Islet precursor cell (in vitro differentiated cells): ENCODE measurements at places on chromosomes 1 and 21.
A peak's percentile ranks its signal among the peaks of the same experiment; 100 is the strongest.

GRCh38 chr1:37995751-37996345, 6.0 kb upstream of the SF3A3 start:
- DNase-seq: peak; percentile 64

DNA sequence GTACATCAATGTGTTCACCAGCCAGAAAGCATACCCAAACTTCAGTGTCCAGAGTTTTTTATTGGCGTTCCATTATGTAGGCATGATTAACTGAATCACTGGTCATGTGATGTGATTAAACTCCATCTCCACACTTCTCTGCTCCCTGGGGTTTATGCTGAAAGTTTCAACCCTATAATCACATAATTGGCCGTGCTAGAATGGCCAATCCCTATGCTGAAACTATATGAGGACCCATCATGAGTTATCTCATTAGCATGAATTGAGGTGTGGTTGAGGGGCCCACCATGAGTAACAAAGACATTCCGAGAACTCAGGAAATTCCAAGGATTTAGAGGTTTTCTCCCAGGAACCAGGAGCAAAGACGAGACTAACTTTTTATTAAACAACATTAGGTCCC, 31.8 kb upstream of the FBXO28 start:
- DNase-seq: no peak

DNA sequence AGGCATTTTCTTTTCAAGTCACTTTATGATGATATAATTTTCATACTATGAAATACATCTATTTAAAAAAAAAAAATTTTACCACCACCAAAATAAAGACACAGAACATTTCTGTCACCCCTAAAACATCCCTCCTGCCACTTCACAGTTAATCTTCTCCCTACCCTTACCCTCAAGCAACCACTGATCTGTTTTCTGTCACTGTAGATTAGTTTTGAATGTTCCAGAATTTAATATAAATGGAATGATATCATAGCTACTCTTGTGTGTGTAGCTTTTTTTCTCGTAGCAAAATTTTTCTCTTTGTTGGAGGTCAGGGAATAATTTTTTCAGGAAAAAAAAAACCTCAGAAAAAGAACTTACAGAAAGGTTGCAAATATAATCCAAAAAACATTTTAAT, 152.7 kb downstream of the RHOU start:
- no peak for DNase-seq

DNA sequence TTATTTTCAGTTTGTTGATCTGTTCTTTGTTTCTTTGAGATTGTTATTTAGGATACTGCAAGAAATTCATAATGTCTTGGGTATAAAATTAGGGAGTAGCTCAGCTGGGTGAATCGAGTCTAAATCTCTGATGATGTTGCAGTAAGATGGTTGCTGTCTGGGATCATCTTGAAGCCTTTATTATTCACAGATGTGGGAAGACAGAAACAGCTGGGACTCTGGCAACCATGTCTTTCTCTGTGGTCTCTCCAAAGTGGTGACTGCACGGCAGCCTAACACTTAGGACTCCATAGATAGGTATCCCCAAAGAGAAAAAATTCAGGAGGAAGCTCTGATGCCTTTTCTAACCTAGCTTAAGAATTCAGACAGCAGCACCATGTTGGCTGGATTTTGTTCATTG, 52.7 kb downstream of the RAP1A start:
- DNase-seq: no peak

GRCh38 chr21:39715804-39716397, 29.1 kb upstream of the IGSF5 start:
- no peak for DNase-seq

- no peak for DNase-seq
Measured at GRCh38 chr1:200153277-200154055, 126.0 kb downstream of the NR5A2 start.

DNA sequence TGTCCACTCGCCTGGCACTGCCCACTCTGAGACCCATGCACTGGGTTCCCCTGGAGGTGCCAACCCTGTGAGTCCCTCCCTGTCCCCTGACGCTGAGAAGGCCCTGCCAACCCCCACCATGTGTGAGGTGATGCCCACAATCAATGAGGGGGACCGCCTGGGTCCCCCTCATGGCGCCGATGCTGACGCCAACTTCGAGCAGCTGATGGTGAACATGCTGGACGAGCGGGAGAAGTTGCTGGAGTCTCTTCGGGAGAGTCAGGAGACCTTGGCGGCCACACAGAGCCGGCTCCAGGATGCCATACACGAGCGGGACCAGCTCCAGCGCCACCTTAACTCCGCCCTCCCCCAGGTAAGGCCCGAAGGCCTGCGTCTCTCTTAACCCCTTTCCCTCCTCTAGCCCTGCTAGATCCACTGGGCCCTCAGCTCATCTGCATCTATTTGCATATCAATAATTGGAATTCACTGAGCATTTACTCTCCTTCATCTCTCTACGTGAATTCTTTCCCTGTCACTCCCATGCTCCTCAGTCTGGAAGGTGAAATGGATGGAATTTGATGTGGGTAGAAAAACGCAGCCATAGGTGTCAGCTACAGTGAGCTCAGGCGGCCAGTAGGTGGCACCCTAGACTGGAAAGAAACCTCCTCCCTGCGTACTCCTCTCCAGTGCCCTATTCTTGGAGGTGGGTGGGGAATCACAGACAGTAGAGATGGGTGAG, 12.8 kb downstream of the PPFIA4 start:
- DNase-seq: peak; percentile 85

GRCh38 chr1:34290831-34291230, 114.1 kb downstream of the C1orf94 start:
- no peak for DNase-seq

DNA sequence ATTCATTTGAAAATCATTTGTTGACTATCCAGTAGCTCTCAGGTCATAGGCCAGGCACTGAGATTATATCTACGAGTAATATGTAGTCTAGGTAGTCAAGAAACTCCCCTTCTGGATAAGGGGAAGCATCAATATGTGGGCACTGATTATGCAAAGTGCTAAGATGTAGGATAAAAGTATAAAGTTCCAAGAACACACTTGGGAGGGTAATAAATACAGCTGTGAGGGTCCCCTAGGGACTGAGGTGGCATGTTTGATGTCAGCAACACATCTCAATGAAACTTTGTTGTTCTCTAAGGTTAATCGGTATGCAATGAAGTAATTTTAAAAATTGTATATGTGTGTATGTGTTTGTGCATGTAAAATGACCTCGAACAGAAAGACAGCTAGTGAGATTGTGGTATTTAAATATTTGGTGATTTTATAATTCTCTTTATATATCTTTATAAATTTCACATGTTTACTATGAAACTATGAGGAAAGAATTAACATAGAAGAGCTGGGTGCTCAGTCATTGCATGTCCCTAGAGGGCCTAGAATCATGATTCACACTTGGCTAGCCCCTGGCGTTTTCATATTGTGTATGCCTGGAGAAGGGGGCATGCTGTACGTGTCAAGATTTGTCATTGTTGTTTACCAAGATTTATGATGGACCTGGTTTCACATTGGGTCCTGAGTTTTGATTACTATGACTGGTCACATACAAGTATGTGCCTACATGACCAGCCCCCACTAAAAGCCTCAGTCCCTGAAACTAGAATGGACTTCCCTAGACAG, 140.1 kb upstream of the DUSP10 start:
- no peak for DNase-seq

DNA sequence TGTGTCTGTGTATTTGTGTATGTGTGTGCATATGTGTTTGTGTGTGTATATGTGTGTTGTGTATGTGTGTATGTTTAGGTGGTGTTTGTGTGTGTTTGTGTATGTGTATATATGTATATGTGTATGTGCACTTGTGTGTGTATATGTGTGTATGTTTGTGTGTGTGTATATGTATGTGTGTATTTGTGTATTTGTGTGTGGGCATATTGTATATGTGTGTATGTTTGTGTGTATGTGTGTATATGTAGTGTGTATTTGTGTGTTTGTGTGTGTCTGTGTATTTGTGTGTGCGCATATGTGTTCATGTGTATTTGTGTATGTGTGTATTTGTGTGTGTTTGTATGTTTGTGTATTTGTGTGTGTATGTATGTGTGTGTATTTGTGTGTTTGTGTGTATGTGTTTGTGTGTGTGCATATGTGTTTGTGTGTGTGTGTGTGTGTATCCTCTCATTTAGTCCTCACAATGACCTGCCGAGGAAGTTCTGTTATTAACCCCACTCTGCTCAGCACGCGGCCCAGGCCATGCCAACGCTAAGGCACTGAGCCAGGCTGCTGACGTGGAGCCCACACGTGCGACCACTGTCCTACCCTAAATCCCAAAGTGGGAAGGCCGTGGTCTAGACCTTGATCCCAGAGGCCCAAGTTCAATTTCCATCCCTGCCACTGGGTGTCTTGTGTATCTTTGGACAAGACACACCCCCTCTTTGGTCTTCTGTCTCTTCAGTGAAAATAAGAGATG, 43.2 kb upstream of the TMEM51 start:
- DNase-seq: no peak

GRCh38 chr1:208475449-208475848, 231.3 kb upstream of the PLXNA2 start:
- DNase-seq: no peak

- peak; percentile 58 for DNase-seq
Measured at GRCh38 chr1:68384872-68385411, 64.8 kb downstream of the RPE65 start.

GRCh38 chr1:212754193-212754592, 37.4 kb downstream of the NSL1 start:
- DNase-seq: no peak

DNA sequence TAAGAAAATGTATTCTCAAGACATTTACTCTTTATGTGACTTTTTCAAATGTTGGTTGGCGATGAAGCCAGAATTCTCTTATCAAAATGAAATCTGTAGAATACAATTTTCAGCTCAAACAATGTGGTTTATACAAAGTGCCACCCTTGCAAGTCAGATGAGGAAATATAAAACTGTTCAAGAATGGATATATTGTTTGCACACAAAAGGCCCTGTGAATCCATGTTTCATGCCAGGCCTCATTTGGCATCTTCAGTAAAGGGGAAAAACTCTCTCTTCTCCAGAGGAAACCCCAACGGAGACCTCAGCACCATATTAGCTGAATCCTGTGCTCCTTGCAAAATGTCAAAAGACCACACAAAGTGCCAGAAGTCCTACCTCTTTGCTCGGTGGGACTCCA, 310.4 kb downstream of the RRAGC start:
- no peak for DNase-seq
